Panc1 (cell line): ENCODE measurements at places on chromosomes 5 and 9.

- H3K27me3 ChIP-seq, result no peaks in the 10 kb centered on the region
- H3K27ac ChIP-seq, result no peak overlapping the region
- no peak for DNase-seq
- no peak overlapping the region for H3K4me3 ChIP-seq
- H3K36me3 ChIP-seq, result no peaks in the 10 kb centered on the region
These were observed 156.8 kb downstream of the MACROH2A1 start for GRCh38 chr5:135242021-135242865.

- no peak overlapping the region for H3K4me3 ChIP-seq
- H3K27ac ChIP-seq, result no peak overlapping the region
- H3K4me1 ChIP-seq, result no peaks in the 10 kb centered on the region
These were observed 256.7 kb downstream of the IRX1 start for GRCh38 chr5:3852161-3852916.

- no peaks in the 10 kb centered on the region for H3K4me1 ChIP-seq
- H3K27me3 ChIP-seq, result no peaks in the 10 kb centered on the region
- DNase-seq, result no peak
- no peak overlapping the region for H3K4me3 ChIP-seq
- no peak overlapping the region for H3K27ac ChIP-seq
These were observed 227.1 kb upstream of the HAPLN1 start for GRCh38 chr5:83947763-83948162.

DNA sequence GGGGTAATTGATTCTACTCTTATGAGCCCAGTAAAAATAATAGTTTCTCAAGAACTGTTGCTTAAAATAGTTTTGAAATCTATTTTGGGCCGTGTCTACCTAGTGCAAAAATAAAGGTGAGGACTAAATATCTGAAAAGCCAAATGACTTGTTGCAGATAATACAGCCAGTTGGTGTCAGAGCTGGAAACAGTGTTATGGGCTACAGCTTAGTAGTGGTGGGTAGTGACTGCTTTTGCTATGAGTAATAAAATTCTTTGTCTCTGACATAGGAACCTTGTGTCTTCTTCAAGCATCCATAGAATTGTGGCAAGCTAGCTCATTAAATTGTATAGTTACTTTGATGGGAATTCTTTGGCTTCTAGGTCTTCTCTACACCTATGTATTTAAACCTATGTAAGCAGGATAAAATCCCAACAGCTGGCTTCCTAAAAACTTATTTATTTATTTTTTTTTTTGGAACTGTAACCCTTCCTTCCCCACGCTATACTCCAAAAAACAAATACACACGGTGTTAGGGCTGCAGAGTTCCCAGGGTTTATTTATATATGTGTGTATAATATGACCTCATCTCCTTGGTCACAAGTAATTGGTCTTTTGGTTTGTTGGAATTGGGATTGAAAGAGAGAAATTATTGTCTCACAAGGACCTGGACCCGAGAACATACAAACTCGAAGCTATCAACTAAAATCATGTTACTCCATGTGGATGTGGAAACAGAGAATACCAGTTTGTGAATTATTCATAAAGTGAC, 138.0 kb downstream of the NUDT12 start:
- H3K4me3 ChIP-seq, result no peak overlapping the region
- H3K27me3 ChIP-seq, result no peaks in the 10 kb centered on the region
- H3K27ac ChIP-seq, result no peak overlapping the region
- H3K4me1 ChIP-seq, result no peaks in the 10 kb centered on the region
- no peak for DNase-seq
- H3K36me3 ChIP-seq, result no peaks in the 10 kb centered on the region; the same call in 1 of the 2 replicates

- H3K27ac ChIP-seq, result no peak overlapping the region
- H3K36me3 ChIP-seq, result no peaks in the 10 kb centered on the region
- H3K4me1 ChIP-seq, result peaks cover 2% of the 10 kb centered on the region; the same call in 1 of the 2 replicates
- no peaks in the 10 kb centered on the region for H3K27me3 ChIP-seq
These were observed 575.2 kb upstream of the WWC1 start for GRCh38 chr5:167716126-167716775.

- no peak overlapping the region for H3K4me3 ChIP-seq
- H3K27me3 ChIP-seq, result peaks cover 23% of the 10 kb centered on the region
- H3K4me1 ChIP-seq, result no peaks in the 10 kb centered on the region
- no peaks in the 10 kb centered on the region for H3K36me3 ChIP-seq
- no peak overlapping the region for H3K27ac ChIP-seq
These were observed 40.0 kb upstream of the PDZD2 start for GRCh38 chr5:31598640-31599611.

GRCh38 chr5:176908675-176909368, 9.7 kb upstream of the HK3 start:
- no peaks in the 10 kb centered on the region for H3K27me3 ChIP-seq
- no peak for DNase-seq
- H3K27ac ChIP-seq, result no peak overlapping the region
- no peaks in the 10 kb centered on the region for H3K4me1 ChIP-seq
- H3K36me3 ChIP-seq, result peaks cover 41% of the 10 kb centered on the region

- peaks cover 17% of the 10 kb centered on the region for H3K4me1 ChIP-seq
- H3K36me3 ChIP-seq, result no peaks in the 10 kb centered on the region
- H3K4me3 ChIP-seq, result no peak overlapping the region
- no peaks in the 10 kb centered on the region for H3K27me3 ChIP-seq
- H3K27ac ChIP-seq, result no peak overlapping the region
These were observed 11.3 kb downstream of the WWC1 start for GRCh38 chr5:168302785-168303184.

DNA sequence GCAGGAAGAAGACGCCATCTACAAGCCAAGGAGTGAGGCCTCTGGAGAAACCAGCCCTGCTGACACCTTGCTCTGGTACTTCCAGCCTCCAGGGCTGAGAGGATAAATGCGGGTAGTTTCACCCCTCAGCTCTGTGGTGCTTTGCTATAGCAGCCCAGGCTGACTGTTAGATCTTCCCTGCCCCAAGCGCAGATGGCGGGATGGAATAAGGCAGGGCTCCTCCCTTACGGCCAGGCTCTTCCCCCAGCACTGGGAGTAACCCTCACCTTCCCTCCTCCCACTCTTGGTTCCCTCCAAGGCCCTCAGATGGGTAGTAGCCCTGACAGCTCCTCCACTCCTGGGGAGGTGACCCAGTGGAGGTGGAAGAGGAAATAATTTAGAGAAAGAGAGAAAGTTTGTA, 285.1 kb downstream of the GADD45G start:
- no peak for DNase-seq
- H3K36me3 ChIP-seq, result no peaks in the 10 kb centered on the region
- no peaks in the 10 kb centered on the region for H3K4me1 ChIP-seq
- no peaks in the 10 kb centered on the region for H3K27me3 ChIP-seq
- no peak overlapping the region for H3K4me3 ChIP-seq
- H3K27ac ChIP-seq, result no peak overlapping the region

DNA sequence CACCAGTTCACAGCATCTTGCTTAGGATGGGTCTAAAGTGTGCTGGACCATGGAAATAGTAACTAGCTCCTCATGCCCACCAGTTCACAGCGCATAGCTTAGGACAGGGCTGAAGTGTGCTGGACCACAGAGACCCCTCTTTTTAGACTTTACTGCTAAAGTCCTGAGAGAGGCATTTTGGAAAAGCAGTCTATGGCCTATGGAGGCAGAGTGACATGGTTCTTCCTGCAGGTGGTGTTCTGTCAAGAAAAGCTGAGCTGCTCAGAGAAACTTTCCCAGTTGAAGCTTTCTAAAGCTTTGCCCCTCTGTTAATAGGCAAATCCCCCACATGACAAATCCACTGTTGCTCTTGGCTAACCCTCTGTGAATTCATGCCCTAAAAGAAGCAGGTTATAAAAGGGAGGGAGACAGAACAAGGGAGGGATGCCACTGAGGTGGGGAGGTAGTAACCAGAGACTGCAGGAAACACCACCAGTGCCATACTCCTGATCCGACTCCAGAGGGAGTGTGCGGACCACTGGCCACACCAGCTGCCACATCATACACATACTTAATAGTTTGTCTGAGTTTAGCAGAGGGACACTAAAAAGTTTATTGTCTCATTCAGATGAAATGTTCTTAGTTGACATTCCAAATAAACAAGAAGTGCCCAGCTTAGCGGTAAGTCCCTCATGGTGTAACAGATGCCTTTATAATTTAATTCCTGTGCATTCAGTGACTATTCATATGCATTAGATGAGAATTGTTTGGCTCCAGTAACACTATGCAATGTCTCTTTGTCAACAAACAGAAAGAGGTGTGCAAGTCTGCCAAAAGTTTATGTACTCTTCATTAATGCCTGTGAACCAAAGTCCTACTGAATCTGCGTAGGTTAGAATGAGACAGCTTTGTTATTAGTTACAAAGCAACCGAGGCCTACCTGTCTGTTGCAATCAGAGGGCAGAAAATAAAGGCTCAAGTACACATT, 236.2 kb upstream of the NFIL3 start:
- H3K27me3 ChIP-seq, result no peaks in the 10 kb centered on the region
- H3K4me1 ChIP-seq, result no peaks in the 10 kb centered on the region
- DNase-seq, result no peak
- H3K36me3 ChIP-seq, result no peaks in the 10 kb centered on the region

GRCh38 chr9:78407636-78408312, 110.8 kb downstream of the PSAT1 start:
- no peaks in the 10 kb centered on the region for H3K4me1 ChIP-seq
- H3K36me3 ChIP-seq, result no peaks in the 10 kb centered on the region
- H3K4me3 ChIP-seq, result no peak overlapping the region
- H3K27me3 ChIP-seq, result no peaks in the 10 kb centered on the region
- no peak overlapping the region for H3K27ac ChIP-seq

DNA sequence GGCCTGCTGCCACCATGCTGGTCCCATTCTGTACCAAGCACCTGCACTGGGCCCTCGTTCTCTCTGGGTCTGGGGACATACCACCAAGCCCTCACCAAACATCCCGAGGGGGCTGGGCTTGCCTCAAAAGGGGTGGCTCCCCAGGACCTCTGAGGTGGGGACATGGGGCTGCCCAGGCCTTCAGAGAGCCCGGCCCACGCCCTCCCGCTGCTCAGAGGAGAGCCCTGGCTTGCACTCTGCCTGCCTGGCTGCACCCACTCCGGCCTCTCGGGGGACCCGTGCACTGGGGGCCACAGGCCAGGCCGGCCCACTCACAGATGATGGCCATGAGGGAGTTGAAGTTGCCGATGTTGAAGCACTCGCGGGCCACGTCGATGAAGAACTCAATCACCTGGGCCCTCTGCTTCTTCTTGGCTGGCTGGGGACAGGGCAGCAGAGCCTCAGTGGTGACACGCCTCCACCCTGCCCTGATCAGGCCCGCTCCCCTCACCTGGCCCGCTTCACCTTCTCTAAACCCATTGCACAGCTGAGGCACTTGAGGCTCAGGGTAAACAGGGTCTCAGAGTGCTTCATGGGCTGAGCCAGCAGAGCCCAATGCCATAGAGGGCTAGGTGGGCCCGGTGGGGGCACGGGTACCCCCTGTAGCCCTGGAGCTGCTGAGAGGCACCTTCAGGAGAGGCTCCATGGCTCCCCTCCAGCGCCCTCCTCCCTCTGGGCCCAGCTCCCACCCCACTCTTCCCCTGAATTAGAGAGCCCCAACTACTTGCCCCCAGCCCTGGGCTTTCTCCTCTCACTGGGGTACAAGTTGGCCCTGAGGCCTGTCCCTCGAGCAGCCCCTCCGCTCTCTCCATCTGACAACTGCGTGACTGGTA, 47.7 kb upstream of the RNF130 start:
- H3K27ac ChIP-seq, result no peak overlapping the region
- no peak for DNase-seq
- no peak overlapping the region for H3K4me3 ChIP-seq
- H3K27me3 ChIP-seq, result peaks cover 7% of the 10 kb centered on the region
- no peaks in the 10 kb centered on the region for H3K4me1 ChIP-seq

GRCh38 chr9:131492070-131492469, 10.6 kb upstream of the POMT1 start:
- no peaks in the 10 kb centered on the region for H3K27me3 ChIP-seq
- no peaks in the 10 kb centered on the region for H3K4me1 ChIP-seq
- H3K4me3 ChIP-seq, result no peak overlapping the region
- no peak overlapping the region for H3K27ac ChIP-seq

GRCh38 chr5:22709743-22710142, 143.4 kb downstream of the CDH12 start:
- no peaks in the 10 kb centered on the region for H3K4me1 ChIP-seq
- H3K27ac ChIP-seq, result no peak overlapping the region
- H3K27me3 ChIP-seq, result no peaks in the 10 kb centered on the region
- no peak for DNase-seq
- H3K4me3 ChIP-seq, result no peak overlapping the region
- no peaks in the 10 kb centered on the region for H3K36me3 ChIP-seq

DNA sequence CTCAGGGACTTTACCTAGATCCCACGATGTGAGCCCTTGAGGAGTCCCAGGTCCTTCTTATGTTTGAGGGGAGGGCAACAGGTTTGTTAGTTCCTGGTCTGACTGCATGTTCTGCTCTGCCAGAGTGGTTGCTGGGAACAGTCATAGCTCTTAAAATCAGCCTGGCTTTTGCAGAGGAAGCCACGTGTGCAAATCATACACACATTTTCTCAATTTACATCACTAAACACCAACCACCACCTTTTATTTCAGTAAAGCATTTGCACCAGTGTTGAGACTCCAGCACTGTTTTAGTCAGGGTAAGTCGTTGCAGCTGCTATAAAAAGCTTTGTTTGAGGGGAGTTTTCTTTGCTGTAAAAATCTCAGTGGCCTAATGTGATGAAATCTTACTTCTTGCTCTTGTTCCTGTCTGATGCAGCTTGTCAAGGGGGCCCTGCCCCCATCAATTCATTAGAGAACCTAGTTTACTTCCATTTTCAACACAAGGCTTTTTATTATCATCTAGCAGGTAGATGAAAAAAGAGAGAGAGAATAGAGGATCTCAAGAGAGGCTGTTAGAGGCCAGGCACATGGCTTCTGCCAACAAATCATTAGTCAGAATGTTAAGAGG, 70.3 kb upstream of the VCAN start:
- H3K27me3 ChIP-seq, result no peaks in the 10 kb centered on the region
- H3K4me3 ChIP-seq, result no peak overlapping the region
- DNase-seq, result no peak
- no peaks in the 10 kb centered on the region for H3K36me3 ChIP-seq

GRCh38 chr9:90132866-90133265, 509.8 kb downstream of the DIRAS2 start:
- no peak overlapping the region for H3K27ac ChIP-seq
- no peaks in the 10 kb centered on the region; the same call in 1 of the 2 replicates for H3K36me3 ChIP-seq
- H3K4me3 ChIP-seq, result no peak overlapping the region
